ENCODE measurements at places on chromosomes 4 and X. TPM values are rescaled to one million over a fixed set of nuclear protein-coding genes. Genes with fewer than 3 reads are reported as not detected.

- no peaks in the 10 kb centered on the region for H3K27me3 ChIP-seq
- no peak for DNase-seq
- H3K4me1 ChIP-seq = no peaks in the 10 kb centered on the region
These were observed 19.5 kb downstream of the ZNF275 start for GRCh38 chrX:153353416-153353815.

Gene DSPP
- total RNA-seq = not detected

GRCh38 chr4:102437111-102437510 is 64.0 kb upstream of the NFKB1 start:
- H3K4me1 ChIP-seq = no peaks in the 10 kb centered on the region
- no peak overlapping the region for H3K4me3 ChIP-seq
- H3K36me3 ChIP-seq = no peaks in the 10 kb centered on the region
- H3K27me3 ChIP-seq = no peaks in the 10 kb centered on the region
- no peak for DNase-seq

Gene DIPK2B
- 65.5 TPM for total RNA-seq

Gene UGT8
- 0.16 TPM for total RNA-seq

- H3K27ac ChIP-seq = no peak overlapping the region
- no peak for DNase-seq
- no peaks in the 10 kb centered on the region for H3K27me3 ChIP-seq
These were observed 204.8 kb upstream of the CT83 start for GRCh38 chrX:116667346-116668134.

DNA sequence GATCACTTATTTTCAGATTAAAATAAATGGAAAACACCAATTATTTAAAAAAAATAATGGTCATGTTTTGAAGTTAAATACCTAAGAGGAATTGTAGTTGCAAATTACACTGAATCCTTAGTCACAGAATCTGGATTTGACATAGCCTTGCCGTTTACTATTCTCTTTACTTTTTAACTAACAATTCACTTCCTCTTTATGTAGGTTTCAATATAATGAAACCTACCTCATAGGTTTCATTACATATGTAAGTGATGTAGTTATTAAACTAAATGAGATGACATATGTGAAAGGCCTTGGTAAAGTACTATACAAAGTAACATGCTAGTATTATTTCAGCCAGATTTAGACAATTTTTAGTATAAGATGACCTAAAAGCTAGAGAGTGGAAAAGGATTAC is 6.5 kb downstream of the SPP1 start:
- no peak for DNase-seq
- no peaks in the 10 kb centered on the region for H3K36me3 ChIP-seq
- no peaks in the 10 kb centered on the region for H3K27me3 ChIP-seq
- no peak overlapping the region for H3K4me3 ChIP-seq

DNA sequence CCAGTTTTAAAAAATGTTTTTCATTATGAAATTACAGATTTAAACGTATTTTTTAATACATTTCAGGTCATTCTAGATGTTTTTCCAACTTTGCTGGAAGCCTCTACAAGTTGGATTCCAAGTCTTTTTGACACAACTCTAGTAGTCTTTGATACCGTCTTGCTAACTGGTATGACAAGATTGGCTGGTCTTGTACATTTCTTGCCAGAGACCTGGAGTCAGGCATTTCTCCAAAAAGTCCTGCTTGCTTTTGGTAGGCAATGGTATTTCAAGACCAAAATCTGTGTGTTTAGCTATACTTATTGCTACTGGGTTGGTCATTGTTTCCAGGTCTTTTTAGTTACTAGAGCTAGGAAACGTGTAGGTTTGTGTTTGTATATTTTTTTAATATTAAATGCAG is 64.6 kb downstream of the SLAIN2 start:
- no peak overlapping the region for H3K4me3 ChIP-seq
- no peaks in the 10 kb centered on the region for H3K4me1 ChIP-seq
- H3K27me3 ChIP-seq = no peaks in the 10 kb centered on the region

- H3K27ac ChIP-seq = no peak overlapping the region
- H3K36me3 ChIP-seq = no peaks in the 10 kb centered on the region
- H3K4me1 ChIP-seq = no peaks in the 10 kb centered on the region
- DNase-seq = no peak
- H3K4me3 ChIP-seq = no peak overlapping the region
These were observed 52.2 kb downstream of the FAM9B start for GRCh38 chrX:8981723-8982122.

DNA sequence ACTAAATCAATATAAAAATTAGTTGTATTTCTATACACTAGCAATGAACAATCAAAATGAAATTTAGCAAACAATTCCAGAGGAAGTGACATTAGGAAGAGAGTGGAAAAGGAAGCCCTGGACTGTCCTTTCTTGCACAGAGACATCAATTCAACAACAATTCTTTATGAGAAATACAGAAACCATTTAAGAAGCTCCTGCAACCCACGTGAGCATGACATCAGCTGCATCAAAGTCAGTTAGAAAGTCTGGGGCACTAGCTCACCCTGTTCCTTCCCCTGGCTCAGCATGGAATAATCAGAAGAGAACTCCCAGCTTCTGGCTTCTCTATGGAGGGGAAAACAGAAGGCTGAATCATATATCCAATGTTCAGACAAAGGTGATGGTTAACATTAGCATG is 48.6 kb upstream of the STARD8 start:
- no peaks in the 10 kb centered on the region for H3K4me1 ChIP-seq
- no peaks in the 10 kb centered on the region for H3K36me3 ChIP-seq
- DNase-seq = no peak
- H3K27ac ChIP-seq = no peak overlapping the region
- no peak overlapping the region for H3K4me3 ChIP-seq
- peaks cover 9% of the 10 kb centered on the region for H3K27me3 ChIP-seq

Gene TCEAL2
- total RNA-seq = not detected

Gene UGT2B15
- total RNA-seq = not detected

- no peak overlapping the region for H3K4me3 ChIP-seq
- no peaks in the 10 kb centered on the region for H3K4me1 ChIP-seq
- H3K36me3 ChIP-seq = no peaks in the 10 kb centered on the region
- no peak for DNase-seq
- H3K27ac ChIP-seq = no peak overlapping the region
These were observed 20.4 kb upstream of the WWC2 start for GRCh38 chr4:183078634-183079033.

DNA sequence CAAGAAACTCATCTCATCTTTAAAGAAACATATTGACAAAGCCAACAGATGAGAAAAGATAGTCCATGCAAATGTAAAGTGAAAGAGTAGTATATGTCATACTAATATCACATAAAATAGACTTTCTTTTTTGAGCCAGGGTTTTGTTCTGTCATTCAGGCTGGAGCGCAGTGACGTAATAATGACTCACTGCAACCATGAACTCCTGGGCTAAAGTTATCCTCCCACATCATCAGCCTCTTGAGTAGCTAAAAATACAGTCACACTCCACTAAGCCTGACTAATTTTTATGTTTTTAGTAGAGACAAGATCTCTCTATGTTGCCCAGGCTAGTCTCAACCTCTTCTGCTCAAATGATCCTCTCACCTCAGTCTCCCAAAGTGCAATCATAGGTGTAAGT is 51.8 kb upstream of the TRAM1L1 start:
- DNase-seq = no peak
- no peak overlapping the region for H3K27ac ChIP-seq
- no peak overlapping the region for H3K4me3 ChIP-seq
- no peaks in the 10 kb centered on the region for H3K27me3 ChIP-seq
- no peaks in the 10 kb centered on the region for H3K36me3 ChIP-seq

Gene CC2D2A
- total RNA-seq = 10.7 TPM

DNA sequence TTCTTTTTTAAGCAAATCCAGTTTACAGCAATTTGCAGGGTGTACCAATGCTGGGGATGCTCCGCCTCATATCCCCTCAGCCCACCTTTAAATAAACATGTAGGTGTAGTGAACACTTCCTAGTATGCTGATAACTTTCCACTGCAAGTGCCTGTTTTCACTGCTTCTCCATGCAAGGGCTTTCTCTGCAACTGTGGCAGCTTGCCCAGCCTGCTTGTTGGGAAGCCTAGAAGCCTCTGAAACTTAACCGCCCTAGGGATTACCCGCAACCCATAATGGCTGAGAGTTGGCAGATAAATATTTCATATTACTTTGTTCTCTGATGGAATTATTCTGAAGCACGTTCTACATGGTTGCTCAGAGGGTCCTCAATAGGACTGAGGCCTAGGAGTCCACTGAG is 253.7 kb upstream of the DDX53 start:
- no peaks in the 10 kb centered on the region for H3K4me1 ChIP-seq
- no peak overlapping the region for H3K27ac ChIP-seq
- no peak overlapping the region for H3K4me3 ChIP-seq
- H3K36me3 ChIP-seq = no peaks in the 10 kb centered on the region
- no peaks in the 10 kb centered on the region for H3K27me3 ChIP-seq

Gene AREG
- total RNA-seq = 46.2 TPM

DNA sequence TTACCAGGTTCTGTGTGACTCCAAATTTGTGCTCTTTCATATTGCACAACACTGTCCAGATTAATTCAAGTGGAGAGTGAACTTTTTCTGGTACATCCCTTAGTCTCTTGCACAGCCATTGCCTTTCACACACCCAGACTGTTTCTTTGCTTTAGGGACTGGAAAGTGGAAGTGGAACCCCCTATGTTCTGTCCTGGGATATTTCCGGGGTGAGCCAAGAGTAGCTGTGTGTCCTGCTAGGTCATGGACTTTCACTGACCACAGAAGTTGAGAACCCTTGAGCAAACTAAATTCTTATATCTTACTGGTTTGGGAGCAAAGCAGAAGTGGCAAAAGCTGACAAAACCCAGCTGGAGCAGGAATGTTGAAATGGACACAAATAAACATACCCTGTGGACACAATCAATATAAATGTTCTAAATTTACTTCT is 10.3 kb upstream of the VSIG4 start:
- no peaks in the 10 kb centered on the region for H3K36me3 ChIP-seq
- no peak overlapping the region for H3K27ac ChIP-seq
- H3K4me3 ChIP-seq = no peak overlapping the region

Gene NKX6-1
- total RNA-seq = 0.44 TPM

DNA sequence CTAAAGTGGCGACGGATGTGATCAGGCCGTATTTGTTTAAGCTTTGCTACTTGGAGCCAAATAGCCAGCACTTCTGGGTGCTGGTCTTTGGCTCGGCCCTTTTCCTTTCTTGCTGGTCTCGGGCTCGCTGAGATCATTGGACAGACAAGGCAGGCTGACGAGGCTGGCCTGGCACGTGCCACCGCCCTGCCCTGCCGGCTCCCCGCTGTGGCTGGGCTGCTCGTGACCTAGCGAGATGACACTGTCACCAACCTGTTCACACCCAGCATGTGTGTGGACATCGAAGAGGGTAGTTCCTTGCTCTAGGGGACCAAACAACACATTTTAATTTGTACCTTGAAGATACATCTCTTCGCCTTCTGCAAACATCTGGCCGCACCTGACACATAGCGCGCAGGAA is 98.0 kb downstream of the ABLIM2 start:
- no peaks in the 10 kb centered on the region for H3K36me3 ChIP-seq
- no peaks in the 10 kb centered on the region for H3K4me1 ChIP-seq
- H3K27ac ChIP-seq = no peak overlapping the region
- DNase-seq = no peak
- H3K4me3 ChIP-seq = no peak overlapping the region
- H3K27me3 ChIP-seq = no peaks in the 10 kb centered on the region

- H3K4me1 ChIP-seq = no peaks in the 10 kb centered on the region
- no peaks in the 10 kb centered on the region for H3K36me3 ChIP-seq
- H3K27ac ChIP-seq = no peak overlapping the region
- no peaks in the 10 kb centered on the region for H3K27me3 ChIP-seq
- no peak for DNase-seq
These were observed 102.6 kb downstream of the DHRSX start for GRCh38 chrX:2398064-2398656.

DNA sequence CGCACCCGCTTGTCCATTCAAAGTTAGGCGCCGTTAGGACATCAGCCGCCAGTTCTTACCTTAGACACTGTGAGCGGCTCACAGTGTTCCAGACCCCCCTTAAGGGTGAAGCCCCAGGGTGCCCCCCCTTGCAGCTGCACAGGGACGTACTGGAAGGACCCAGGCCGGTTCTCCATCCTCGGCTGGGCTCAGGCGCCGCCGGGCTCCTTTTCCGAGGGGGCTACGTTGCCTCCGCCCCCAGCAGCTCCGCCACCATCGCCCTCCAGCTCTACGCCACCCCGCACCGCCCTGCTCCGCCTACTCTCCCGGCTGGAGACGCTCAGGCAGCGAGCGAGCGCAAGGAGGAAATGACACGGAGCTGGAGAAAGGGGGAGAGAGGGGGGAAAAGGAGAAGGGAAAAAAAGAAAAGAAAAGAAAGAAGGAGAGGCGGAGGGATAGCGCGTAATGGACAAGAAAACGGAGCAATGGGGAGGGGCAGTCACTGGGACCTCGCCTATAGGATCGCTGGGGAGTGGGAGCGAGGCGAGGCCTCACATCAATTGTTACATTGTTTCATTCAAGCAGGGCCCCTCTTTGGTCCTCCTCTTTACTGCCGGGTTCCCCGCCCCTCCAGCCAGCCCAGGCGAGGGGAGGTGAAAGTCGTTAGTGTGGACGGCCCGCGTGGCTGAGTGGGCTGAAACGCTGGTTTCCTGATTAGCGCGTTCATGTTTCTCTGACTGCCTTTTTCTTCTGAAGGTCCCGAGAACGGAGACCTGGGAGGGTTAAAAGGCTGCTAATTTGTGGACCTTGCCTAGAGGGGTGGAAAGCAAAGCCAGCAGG is at the start of gene SHROOM4:
SHROOM4 (minus strand) TSS at position 352 of the 819 bp plus-strand sequence; CDS start at position 176, 176 bp downstream.
- no peaks in the 10 kb centered on the region for H3K27me3 ChIP-seq
- DNase-seq = no peak
- no peaks in the 10 kb centered on the region for H3K36me3 ChIP-seq
- peak within 1 kb of the TSS; percentile 58 for H3K4me3 ChIP-seq
- peak within 1 kb of the TSS; percentile 77 for H3K27ac ChIP-seq

GRCh38 chrX:4706961-4707360 is 993.5 kb upstream of the PRKX start:
- H3K4me1 ChIP-seq = no peaks in the 10 kb centered on the region
- no peaks in the 10 kb centered on the region for H3K27me3 ChIP-seq
- H3K4me3 ChIP-seq = no peak overlapping the region
- H3K36me3 ChIP-seq = no peaks in the 10 kb centered on the region
- H3K27ac ChIP-seq = no peak overlapping the region

DNA sequence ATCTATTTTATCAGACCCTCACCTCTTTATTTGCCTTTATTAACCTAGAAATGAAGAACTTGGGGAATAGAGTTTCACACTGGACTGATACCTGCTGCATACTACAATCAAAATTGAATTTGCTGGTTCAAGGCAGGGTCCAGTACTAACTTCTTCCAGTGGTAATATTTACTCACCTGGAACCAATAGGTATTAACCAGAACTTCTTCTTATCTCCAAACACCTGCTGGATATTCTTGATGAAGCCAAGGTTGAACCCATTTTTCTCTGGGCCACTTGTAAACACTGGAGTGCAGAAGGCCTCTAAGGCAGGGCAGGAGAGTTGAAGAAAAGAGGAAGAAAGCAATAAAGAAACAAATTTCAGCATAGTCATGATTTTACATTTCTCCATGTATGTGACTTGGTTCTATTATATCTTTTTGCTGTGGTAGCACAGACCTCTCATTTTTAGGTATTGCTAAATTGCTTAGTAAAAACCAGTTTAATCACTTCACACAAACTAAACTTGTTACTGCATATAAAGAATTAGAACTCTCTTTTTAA is 101.1 kb downstream of the ZDHHC15 start:
- no peaks in the 10 kb centered on the region for H3K4me1 ChIP-seq
- no peaks in the 10 kb centered on the region for H3K36me3 ChIP-seq
- DNase-seq = no peak
- H3K27ac ChIP-seq = no peak overlapping the region
- peaks cover 11% of the 10 kb centered on the region for H3K27me3 ChIP-seq
- H3K4me3 ChIP-seq = no peak overlapping the region

GRCh38 chr4:57320217-57320616 is 210.0 kb upstream of the IGFBP7 start:
- no peaks in the 10 kb centered on the region for H3K4me1 ChIP-seq
- no peak overlapping the region for H3K27ac ChIP-seq
- H3K4me3 ChIP-seq = no peak overlapping the region
- no peaks in the 10 kb centered on the region for H3K36me3 ChIP-seq
- DNase-seq = no peak
- no peaks in the 10 kb centered on the region for H3K27me3 ChIP-seq

Gene FAM9B
- not detected for total RNA-seq
